ENCODE measurements at places on chromosomes 1 and 21.

GRCh38 chr1:42736152-42736551 lies 3.9 kb downstream of the CLDN19 start:
- no peaks in the 10 kb centered on the region for H3K36me3 ChIP-seq
- DNase-seq = no peak
- no peaks in the 10 kb centered on the region for H3K27me3 ChIP-seq
- H3K27ac ChIP-seq = no peak overlapping the region

DNA sequence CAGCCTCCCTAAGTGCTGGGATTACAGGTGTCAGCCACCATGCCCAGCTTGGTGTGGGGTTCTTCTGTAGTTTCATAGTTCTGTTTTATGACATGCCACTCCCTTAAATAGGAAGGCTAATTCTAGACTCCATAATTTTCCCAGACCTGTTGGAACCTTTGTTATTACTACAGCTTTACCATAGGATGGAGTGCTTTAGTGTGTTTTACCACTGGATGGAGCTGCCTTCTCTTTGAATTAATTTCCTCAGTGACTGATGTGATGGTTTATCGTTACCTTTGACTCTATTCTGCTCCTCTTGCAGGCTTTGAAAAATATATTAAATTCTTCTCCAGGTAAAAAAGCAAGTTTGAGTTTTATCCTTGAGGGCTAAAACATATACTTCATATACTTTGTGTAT lies 84.6 kb upstream of the NEK7 start:
- no peaks in the 10 kb centered on the region for H3K4me1 ChIP-seq
- no peak overlapping the region for H3K4me3 ChIP-seq
- no peak for DNase-seq
- no peaks in the 10 kb centered on the region for H3K36me3 ChIP-seq
- H3K27me3 ChIP-seq = peaks cover 6% of the 10 kb centered on the region

- no peak overlapping the region for H3K4me3 ChIP-seq
- H3K36me3 ChIP-seq = no peaks in the 10 kb centered on the region
- peaks cover 2% of the 10 kb centered on the region for H3K4me1 ChIP-seq
- H3K27me3 ChIP-seq = no peaks in the 10 kb centered on the region
These were observed 35.3 kb downstream of the OPTC start for GRCh38 chr1:203528976-203529835.

GRCh38 chr21:33898586-33898985 lies 17.0 kb downstream of the ATP5PO start:
- no peaks in the 10 kb centered on the region for H3K27me3 ChIP-seq
- peaks cover 11% of the 10 kb centered on the region for H3K4me1 ChIP-seq
- H3K36me3 ChIP-seq = peaks cover 17% of the 10 kb centered on the region
- no peak overlapping the region for H3K4me3 ChIP-seq

GRCh38 chr1:232655028-232655745 lies 25.3 kb upstream of the SIPA1L2 start:
- no peaks in the 10 kb centered on the region for H3K4me1 ChIP-seq
- H3K27ac ChIP-seq = no peak overlapping the region
- DNase-seq = no peak
- H3K36me3 ChIP-seq = no peaks in the 10 kb centered on the region
- no peak overlapping the region for H3K4me3 ChIP-seq
- peaks cover 9% of the 10 kb centered on the region for H3K27me3 ChIP-seq

DNA sequence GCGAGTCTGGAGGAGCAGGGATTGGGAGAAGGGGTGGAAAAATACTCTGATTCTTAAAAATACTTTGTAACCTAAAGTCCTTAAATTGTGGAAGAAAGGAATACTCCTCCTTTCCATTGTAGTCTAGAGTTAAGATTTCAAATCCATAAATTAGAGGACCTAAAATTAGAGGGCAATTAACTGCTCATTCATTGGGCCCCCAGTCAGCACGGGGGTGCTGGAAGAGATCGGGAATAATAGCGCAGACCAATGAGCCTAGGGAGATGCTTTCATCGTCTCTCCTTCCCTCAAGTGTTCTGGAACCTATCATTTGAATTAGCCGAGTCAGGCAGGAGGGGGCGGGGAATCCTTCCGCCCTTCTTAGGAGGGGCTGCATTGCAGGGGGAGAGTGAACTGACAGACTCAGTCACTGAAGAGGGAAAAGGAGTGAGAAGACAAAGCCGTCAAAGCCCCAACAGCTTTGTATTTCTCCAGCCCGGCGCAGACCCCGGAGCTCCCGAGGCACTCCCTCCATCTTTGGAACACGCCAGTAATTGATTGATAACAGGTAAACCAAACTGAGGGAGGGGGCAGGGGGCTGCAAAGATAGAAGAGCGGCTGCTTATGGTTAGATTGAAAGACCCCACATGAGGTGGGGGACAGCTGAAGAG lies at the start of gene MLLT11:
TSS of gene MLLT11 (plus strand) at position 391 of the 650 bp plus-strand sequence. CDS start 6,828 bp downstream, outside the sequence.
- H3K27me3 ChIP-seq = no peaks in the 10 kb centered on the region
- DNase-seq = peak; percentile 49
- peaks cover 40% of the 10 kb centered on the region for H3K36me3 ChIP-seq
- peak within 1 kb of the TSS; percentile 86 for H3K4me3 ChIP-seq
- H3K27ac ChIP-seq = peak within 1 kb of the TSS; percentile 98

- H3K27ac ChIP-seq = no peak overlapping the region
- DNase-seq = no peak
- H3K36me3 ChIP-seq = no peaks in the 10 kb centered on the region
- H3K4me3 ChIP-seq = no peak overlapping the region
- peaks cover 8% of the 10 kb centered on the region for H3K27me3 ChIP-seq
These were observed 354.6 kb downstream of the PDE4B start for GRCh38 chr1:66147226-66147835.

GRCh38 chr1:225765982-225766674 lies 11.5 kb upstream of the SRP9 start:
- no peak overlapping the region for H3K4me3 ChIP-seq
- H3K4me1 ChIP-seq = no peaks in the 10 kb centered on the region
- no peaks in the 10 kb centered on the region for H3K27me3 ChIP-seq

DNA sequence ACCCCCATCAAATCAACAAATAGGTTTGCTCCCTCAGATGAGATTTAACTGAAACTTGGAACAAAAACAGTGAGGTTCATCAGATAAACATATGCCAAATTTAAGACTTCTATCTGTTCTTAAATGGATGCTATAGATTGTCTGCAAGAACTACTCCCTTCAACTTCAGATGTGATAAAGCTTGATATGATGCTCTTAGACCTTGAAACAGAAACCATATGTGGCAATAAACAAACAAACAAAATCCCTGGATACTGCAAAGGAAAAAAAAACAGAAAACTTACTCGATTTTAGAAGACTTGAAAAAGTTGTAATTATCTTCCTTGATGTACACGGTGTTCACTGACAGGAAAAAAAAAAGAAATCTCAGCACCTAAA lies 286.1 kb upstream of the USP25 start:
- peaks cover 1% of the 10 kb centered on the region for H3K36me3 ChIP-seq
- no peak overlapping the region for H3K27ac ChIP-seq
- DNase-seq = no peak
- no peaks in the 10 kb centered on the region for H3K27me3 ChIP-seq

GRCh38 chr1:230541306-230541705 lies 101.0 kb upstream of the COG2 start:
- H3K27ac ChIP-seq = no peak overlapping the region
- no peaks in the 10 kb centered on the region for H3K36me3 ChIP-seq
- H3K27me3 ChIP-seq = peaks cover 14% of the 10 kb centered on the region
- H3K4me3 ChIP-seq = no peak overlapping the region
- H3K4me1 ChIP-seq = no peaks in the 10 kb centered on the region
- no peak for DNase-seq

- no peaks in the 10 kb centered on the region for H3K36me3 ChIP-seq
- no peak overlapping the region for H3K4me3 ChIP-seq
These were observed 16.3 kb upstream of the LAPTM5 start for GRCh38 chr1:30773722-30774358.

DNA sequence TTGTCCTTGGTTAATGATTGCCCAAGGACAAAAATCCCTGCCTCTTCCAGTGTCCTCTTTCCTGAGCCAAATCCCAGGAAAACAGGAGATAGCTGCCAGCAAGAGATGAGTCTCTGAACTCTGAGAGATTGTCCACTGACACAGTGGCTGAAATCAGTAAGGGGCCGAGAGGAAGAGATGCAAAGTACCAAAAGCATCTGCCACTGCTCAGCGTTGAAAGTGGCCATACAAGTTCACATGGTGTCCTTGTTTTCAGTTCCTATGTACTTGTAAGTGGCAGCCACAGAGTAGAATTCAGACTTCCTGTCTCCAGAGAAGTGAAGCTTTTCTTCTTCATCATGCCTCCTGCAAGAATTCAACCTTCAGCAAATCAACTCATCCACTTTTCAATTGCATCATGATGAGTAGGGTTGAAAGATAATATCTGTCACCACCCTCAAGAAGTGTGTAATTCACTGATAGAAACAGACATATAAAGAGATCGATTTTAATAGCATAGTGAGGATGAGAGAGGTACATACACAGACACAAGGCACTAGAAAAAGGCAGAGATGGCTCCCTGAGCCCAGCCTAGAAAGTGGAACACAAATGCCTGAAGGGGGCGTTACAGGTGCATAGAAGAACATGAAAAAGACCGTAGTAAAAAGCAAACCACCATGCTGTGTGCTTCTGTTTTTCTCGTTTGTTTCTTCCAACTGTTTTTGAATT lies 185.8 kb downstream of the MRPL39 start:
- peak overlapping the region; percentile 92 for H3K27ac ChIP-seq
- DNase-seq = peak; percentile 86
- H3K4me1 ChIP-seq = peaks cover 65% of the 10 kb centered on the region

DNA sequence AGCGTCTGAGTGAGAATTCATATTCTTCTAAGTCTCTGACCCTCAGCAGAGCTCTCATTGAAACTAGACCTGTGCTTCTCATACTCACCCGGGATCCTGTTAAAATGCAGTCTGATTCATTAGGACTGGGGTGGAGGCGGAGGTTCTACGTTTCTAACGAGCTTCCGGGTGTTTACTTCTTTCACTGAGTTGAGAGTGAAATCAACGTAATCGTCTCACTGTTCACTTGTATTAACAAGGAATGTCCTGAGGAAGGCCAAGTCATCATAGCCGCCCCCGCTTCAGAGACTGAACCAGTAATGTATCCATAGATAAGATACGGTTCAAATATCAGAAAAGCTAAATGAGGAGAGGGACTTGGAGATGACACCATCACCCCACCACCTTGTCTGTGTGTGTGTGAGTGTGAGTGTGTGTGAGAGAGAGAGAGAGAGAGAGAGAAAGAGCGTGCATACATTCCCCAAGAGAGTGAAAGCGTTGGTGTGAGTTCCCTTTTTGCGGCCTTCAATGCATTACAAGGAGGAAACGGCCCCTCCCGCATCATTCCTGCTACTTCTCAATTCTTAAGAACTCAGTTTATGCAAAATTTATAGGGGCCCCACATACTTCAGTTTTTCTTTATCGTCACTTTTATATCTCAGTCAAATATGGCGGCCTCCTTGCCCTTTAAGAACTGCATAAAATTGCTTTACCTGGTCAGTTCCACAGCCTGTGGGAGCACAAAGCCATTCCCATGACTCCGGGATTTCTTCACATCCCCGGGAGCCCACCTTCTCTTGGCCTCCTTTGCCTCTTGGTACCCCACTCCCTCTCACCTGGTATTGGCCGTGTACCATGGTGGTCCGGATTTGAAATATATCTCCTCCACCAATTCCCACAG lies 19.8 kb downstream of the KMO start:
- DNase-seq = peak; percentile 75
- peak overlapping the region; percentile 67 for H3K4me3 ChIP-seq
- peak overlapping the region; percentile 89 for H3K27ac ChIP-seq
- peaks cover 2% of the 10 kb centered on the region for H3K27me3 ChIP-seq
- peaks cover 20% of the 10 kb centered on the region for H3K4me1 ChIP-seq
- H3K36me3 ChIP-seq = no peaks in the 10 kb centered on the region

DNA sequence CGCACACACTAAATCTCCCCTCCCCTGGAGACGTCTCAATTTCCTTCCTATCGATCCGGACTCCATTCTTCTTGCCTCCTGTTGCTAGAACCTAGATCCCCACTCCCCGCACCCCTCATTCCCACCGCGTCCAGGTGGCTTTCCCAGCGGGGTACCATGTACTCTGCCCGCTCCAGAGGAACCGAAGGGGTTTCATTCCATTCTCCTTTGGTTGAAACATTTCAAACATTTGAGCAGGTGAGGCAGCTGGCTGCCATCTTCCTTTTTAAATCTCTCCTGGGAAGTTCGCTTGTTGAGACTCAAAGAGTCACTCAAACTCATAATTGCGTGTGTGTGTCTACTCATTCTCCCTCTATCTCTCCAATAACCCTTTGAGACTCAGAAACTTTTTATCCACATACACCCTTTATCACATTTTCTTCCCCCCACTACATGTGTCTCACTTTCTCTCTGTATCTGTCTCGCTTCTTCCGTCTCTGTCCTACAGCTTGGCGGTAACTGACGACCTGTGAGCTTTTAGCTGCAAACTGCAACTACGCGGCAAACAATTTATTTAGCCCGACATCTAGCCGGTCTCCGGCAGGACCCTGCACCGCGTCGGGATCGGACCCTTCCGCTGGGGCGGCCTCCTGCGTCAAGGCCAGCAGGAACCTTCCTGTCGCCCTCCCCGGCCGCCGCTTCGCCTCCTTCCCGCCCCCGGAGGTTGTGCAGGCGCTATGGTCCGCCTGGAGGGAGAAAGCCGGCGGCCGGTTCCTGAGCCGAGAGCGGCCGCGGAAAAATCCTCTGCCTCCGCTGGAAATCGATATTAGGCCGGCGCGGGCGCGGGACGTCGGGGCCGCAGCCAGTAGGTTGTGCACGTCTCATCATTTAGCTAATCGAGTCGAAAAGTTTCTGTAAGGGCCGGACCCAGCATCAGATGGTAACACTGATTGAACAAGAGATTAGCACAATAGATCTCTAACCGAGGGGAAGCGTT lies 3.0 kb upstream of the FOXD3 start:
- peaks cover 65% of the 10 kb centered on the region for H3K27me3 ChIP-seq
- H3K36me3 ChIP-seq = peaks cover 6% of the 10 kb centered on the region
- peak overlapping the region; percentile 28 for H3K4me3 ChIP-seq
- H3K27ac ChIP-seq = no peak overlapping the region
- no peak for DNase-seq
- H3K4me1 ChIP-seq = peaks cover 38% of the 10 kb centered on the region

GRCh38 chr1:204344665-204345355 lies 14.9 kb downstream of the PLEKHA6 start:
- no peak overlapping the region for H3K27ac ChIP-seq
- H3K4me1 ChIP-seq = no peaks in the 10 kb centered on the region
- no peak overlapping the region for H3K4me3 ChIP-seq
- H3K27me3 ChIP-seq = no peaks in the 10 kb centered on the region

Measured in activated naive CD4-positive, alpha-beta T cell treated with anti-CD3 and anti-CD28 coated beads for 36 hours (primary cell).